Endodermal cell (in vitro differentiated cells): ENCODE measurements at places on chromosomes 4 and X. TPM values are rescaled to one million over a fixed set of nuclear protein-coding genes. Genes with fewer than 3 reads are reported as not detected.
A peak's percentile ranks its signal among the peaks of the same experiment; 100 is the strongest.

DNA sequence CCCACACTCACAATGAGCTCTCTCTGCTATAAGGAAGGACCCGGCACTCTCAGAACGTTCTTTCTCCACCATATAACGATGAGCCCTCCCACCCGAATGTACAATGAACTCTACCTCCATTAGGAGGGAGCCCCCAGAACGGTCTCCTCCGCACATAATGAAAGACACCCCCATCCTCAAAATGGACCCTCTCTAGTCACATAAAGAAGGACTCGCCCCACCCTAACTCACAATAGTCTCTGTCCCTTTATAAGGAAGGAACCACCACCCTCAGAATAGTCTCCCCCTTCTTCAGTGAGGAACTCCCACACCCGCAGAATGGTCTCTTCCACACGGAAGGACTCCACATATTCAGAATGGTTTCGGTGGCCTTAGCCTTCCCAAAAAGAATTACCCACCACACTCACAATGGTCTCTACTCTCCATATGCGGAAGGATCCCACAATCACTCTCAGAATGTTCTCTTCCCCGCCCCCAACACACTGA, 477 bp downstream of the SLC35A2 start:
- DNase-seq = no peak

DNA sequence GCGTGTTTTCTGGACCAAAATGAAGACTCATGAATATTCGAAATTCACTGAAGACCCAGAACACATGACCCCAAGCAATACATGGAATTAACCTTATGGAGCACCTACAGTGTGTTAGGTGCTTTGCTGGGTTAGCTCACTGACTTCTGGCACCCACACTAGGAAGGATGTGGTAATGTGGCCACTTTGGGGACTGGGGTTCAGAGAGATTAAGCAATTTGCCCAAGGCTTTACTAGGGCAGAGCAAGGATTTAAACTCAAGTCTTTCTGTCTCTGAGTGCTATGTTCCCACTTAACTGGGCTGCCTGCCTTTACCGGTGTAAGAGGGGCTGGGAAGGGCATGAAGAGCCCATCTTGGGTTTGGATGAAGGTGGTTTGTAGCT, 162.0 kb upstream of the ATP6AP2 start:
- DNase-seq = no peak

DNA sequence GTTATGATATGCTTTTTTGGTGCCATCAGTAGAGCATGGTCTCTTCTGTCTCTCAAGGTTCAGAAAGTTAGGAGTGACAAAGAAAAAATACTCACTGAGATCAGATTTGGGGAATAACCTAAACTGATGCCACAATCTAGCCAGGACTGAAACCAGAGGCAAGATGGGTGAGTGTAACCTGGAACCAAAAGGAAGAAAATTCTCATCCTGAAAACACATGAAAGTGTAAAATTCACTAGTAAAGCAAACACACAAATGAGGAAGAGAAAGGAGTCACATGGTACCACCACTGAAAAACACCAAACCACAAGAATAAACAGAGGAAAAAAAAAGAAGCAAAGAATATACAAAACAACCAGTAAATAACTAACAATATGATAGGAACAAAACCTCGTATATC, 96.4 kb downstream of the ANXA10 start:
- DNase-seq = no peak

DNA sequence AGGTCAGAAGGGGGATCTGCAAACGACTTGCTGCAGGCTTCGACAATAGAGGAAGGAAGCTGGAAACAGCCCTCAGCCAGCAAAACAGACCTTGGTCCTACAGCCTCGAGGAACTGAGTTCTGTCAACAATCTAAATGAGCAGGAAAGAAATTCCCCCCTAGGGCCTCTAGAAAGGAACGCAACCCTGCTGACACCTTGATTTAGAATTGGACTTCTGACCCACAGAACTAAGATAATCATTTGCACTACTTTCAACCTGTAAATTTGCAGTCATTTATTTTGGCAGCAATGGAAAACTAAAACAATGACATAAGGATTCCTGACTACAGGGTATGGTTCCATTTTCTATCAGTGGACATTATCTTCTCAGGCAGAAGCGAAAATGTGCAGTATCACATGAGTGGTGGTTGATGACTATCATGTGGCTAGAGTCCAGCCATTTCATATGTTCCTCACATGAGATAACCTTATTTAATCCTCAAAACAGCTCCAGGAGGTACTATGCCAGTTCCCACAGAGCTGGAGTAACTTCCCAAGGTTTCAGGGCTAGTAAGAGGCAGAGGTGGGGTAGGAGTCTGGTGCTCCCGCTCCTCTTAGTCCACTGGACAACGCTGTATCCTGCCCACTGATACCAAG, 61.6 kb downstream of the SAT1 start:
- DNase-seq = no peak

DNA sequence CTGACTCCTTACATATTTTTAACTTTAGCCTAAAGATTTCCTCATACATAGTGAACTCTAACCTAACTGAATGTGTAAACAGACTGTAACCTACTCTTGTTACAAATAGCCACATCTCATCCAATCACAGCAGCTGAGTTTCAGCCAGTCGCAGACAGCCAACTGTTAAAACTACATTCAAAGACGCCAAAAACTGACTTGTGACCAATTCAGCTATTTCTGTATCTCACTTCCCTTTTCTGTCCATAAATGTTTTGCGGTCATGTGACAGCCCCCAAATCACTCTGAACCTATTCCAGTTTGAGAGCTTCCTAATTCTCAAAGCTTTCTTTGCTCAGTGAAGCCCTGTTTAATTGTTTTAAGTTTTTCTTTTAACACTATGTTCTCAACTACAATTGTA, 2731.9 kb downstream of the ARAP2 start:
- no peak for DNase-seq

DNA sequence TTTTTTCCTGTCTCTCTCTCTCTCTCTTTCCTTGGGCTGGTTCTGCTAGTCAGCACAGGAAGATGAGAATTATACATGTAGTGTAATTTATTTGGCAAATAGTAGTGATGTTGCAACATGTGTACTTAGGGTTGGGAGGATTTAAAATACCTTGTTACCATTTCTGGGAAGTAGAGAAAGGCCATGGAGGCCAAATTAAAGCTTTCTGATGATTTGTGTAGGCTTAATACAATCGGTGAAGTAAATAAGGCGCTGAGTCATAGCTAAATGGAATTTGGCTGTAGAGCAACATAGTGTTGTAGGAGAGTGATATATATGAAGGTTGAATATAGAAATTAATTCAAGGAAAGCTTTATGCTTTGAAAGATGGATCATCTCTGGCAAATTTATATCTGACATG, 295.3 kb downstream of the GRID2 start:
- no peak for DNase-seq

DNA sequence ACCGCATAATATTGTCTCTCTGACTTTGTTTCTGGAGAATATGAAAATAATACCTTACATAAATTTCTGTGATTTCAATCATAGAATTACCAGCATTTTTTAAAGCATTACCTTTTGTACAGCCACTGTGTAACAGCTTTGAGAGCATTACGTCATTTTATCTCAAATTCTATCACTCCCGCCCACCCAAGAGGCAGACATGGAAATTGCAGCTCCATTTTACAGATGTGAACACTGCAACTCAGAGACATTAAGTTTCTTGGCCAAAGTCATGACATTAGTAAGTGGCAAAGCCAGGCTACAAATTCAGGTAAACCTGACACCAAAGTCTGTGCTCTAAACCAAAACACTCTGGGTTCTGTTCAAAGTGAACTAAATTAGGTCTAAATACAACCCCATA, 33.6 kb upstream of the KDR start:
- DNase-seq = no peak

DNA sequence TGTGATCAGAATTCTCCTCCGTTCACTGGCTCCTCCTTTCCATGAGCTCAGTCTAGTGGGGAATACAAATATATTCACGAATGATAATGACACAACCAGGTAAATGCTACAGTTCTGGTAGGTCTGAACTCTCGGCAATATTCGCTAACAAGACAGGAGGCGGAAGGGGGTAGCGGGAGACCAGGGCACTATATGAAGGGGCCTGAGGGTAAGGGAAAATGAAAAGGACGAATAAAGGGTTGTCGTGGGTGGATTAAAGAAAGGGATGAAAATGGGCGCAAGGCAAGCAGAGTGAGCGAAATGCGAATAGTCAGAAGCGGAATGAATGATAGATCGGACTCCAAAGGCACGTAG, 743 bp downstream of the NKAP start:
- DNase-seq = no peak

DNA sequence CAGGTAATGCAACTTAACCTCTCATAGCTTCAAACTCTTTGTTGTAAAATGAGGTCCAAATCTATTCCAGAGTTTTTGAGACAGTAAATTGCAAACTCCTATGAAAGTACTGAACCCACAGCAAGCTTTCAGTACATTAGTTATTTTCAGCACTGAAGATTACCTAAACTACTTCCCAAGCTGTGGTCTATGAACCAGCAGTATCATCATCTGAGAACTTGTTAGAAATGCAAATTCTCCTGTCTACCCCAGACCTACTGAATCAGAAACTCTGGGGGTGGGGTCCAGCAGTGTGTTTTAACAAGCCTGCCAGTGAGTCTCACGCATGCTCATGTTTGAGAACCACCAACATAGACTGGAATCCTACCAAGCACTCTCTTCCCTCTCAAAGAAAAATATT, 5.7 kb upstream of the CASP6 start:
- no peak for DNase-seq

GRCh38 chrX:118614150-118614549, 113.3 kb upstream of the IL13RA1 start:
- DNase-seq = no peak

- DNase-seq = no peak
Measured at GRCh38 chr4:80831383-80832361, 198.8 kb upstream of the BMP3 start.

- DNase-seq = no peak
Measured at GRCh38 chr4:138492176-138492575, 250.0 kb upstream of the SLC7A11 start.

DNA sequence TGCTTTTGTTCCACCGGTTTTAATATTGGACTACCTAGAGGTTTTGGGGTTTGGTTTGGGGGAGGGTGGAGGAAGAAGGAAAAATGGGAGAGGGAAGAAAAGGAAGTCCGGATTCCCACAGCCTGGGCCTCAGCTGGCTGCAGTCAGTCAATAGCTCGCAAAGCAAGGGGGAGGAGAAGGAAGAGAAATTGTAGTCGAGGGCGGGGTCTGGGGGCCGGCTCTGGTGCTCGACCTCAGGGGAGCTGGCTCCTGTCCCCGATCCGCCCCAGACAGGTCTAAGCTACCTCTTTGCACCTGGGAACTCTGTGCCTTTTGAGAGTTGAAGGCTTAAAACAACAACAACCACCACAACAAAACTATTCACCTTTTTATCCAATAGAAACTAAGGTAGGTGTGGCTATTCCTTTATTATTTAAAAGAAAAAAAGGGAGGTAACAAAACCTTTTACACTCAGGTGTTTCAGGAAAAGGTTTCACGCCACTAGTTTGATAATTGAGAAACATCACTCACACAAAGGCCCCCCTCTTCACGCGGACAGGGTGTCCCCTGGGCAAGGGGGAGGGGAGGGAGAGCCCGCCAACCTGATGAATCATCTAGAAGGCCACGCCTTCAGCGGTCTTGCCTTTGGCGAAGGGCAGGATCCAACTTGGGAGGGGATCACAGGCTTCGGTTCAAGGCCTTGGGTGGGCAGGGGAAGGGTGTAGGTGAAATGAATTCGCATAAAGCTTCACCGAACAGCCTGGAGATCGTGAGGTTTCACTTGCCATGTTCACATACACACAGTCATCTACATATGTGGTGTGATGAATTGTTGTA, 1.6 kb upstream of the LNX1 start:
- peak; percentile 92 for DNase-seq

GRCh38 chr4:14835288-14835687, 167.0 kb upstream of the CPEB2 start:
- DNase-seq = no peak

- no peak for DNase-seq
Measured at GRCh38 chrX:138411048-138411447, 300.5 kb downstream of the FGF13 start.

GRCh38 chr4:139441029-139441428, 12.9 kb upstream of the RAB33B start:
- no peak for DNase-seq

GRCh38 chr4:14752341-14753046, 249.8 kb upstream of the CPEB2 start:
- DNase-seq = no peak

DNA sequence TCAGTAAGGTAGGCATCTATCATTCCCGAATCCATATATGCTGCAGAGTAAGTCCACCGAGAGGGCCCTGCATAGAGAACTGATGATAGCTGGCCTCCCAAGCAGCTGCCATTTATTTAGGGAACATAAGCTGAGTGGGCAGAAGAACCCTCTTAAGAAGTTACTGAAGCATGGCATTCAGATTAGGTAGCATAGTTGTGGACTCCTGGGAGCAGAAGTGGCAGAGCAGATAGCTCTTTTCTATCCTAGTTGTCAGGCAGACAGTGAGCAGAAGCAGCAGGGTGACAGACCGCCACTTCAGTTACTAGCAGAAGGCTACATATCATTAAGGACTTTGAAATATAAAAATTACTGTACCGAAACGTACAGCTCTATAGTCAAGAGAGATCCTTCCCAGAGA, 454.7 kb downstream of the PPP4R3C start:
- no peak for DNase-seq

DNA sequence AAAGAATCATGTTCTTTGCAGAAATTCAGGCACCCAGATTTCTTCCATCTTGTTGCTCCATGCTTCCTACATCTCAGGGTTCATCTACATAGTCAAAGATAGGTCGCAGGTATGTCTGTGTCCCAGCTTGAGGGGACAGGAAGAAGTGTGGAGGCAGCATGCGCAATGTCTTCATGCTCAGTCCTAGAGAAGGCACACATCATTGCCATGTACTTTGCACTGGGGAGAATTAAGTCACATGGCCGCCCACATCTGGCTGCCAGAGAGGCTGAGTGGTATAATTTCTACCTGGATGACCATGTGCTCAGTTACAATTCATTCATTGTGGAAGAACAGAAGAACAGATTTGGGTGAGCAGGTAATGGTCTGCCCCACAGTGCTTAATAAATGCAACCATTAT, 54.1 kb downstream of the GAB1 start:
- no peak for DNase-seq

DNA sequence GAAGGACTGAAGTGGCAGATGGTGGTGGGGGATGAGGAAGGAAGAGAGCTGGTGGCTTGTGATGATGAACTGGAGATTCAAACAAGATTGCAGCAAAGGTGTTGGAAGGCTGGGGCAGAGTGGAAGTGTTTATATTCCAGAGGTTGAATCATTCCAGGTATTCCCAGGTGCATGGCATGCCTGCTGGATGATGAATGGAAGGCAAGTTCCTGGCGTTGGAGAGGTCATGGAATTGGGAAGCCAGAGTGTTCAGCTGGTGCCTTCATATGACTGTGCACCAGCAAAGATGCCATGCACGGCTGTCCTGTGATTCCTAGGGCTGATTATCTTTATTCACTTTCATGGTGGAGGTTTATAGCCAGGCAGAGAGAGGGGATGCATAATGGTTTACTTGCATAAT, 135.8 kb upstream of the PUDP start:
- DNase-seq = no peak

- DNase-seq = no peak
Measured at GRCh38 chr4:80243274-80244018, 23.0 kb upstream of the FGF5 start.

Gene SPANXD
- total RNA-seq = not detected in 2 replicates

Gene SGMS2
- 0.11 to 0.27 TPM in 2 of 3 replicates, not detected in the other for total RNA-seq

Gene CSAG3
- not detected in 3 replicates for total RNA-seq

Gene TSPAN7
- 14.7 to 15.1 TPM (median 14.9 TPM) in 3 replicates for total RNA-seq

Gene CT45A8
- not detected in 2 replicates for total RNA-seq

Gene HSFX1
- 2.4 and 3.4 TPM in 2 replicates for total RNA-seq

Gene UGT2B17
- total RNA-seq = not detected in 2 replicates

Gene SSX2
- total RNA-seq = not detected in 2 replicates

Gene ZIC3
- 115 to 145 TPM (median 129 TPM) in 3 replicates for total RNA-seq

Gene MAMLD1
- 0.45 and 0.68 TPM in 2 replicates for total RNA-seq

Gene BST1
- total RNA-seq = 0.53 and 1.1 TPM in 2 replicates
